Fibroblast of pulmonary artery (primary cell): ENCODE measurements at places on chromosomes 7 and 10.

- DNase-seq, result no peak
Observed at GRCh38 chr7:153061910-153062528, 302.5 kb downstream of the ACTR3B start.

- DNase-seq, result no peak
Observed at GRCh38 chr10:88490231-88490980, 92.7 kb downstream of the RNLS start.

GRCh38 chr10:108301002-108301401 lies 1136.5 kb upstream of the SORCS1 start:
- no peak for DNase-seq

DNA sequence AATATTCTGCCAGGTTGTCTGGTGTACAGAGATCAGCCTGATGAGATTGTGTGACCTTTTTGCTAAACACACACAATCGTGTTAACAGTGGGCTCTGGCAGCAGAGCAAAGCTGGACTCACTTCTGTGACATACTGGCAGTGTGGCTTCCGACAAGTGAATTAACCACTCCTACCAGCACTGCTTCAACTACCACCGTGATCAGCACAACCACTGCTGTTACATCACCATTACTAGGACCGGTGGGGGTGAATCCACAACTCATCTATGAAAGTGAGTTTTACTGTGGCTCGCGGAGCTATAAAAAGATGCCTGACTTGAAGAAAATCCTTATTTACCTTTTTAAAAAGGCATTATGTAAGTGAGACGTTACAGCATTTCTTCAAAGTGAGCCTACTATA lies 135.6 kb downstream of the WDR37 start:
- DNase-seq, result no peak

GRCh38 chr7:143299346-143299745 lies 11.2 kb downstream of the CASP2 start:
- DNase-seq, result no peak

DNA sequence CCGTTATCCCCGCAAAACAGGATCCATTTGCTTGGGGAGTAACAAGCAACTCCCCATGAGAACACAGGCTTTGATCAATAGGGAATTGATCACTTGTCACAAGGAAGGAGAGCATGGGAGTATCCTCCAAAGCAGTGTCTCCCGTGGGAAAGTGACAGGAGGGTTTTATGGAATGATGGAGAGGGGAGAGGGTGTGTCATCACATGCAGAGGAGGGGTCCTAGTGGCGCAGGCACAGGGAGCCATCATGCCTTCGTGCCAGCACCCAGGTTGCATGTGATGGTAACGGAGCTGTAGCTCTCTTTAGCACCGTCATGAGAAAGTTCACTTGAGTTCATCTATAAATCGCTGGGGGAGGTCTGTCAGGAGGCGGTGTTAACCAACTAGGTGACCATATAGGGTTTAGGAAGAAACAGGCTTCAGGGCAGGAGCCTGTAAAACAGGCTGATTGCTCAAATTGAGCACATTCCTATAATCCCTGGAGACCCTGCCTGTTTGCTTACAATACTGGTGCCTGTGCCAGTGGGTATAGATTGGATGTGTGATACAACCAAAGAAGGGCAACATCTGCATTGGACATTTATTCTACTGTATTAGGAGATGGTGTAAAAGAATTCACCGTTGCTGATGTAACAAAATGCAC lies 428.5 kb downstream of the GALNT17 start:
- DNase-seq, result no peak

DNA sequence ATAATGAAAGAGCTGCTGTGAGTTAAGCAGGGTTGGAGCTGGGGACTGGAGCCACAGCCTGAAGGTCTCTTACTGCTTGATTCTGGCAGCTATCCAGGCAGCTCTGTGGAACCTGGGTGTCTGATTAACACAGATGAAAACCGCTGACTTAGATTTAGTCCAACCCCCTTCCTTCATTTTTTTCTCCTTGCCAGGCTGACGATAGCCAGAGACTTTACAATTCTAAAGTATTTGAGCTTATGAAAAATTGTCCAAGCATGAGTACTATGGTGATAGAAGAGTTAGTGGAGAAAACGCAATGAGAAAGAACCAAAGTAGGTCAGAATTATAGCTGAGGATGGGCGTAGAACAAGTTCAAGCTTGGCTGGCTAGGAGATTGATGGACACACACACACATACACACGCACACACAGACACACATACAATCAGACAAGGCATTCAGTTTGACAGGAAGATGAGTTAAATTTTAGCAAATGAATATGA lies 13.5 kb upstream of the GPR85 start:
- DNase-seq, result peak; percentile 65

GRCh38 chr7:132750096-132750495 lies 173.8 kb upstream of the PLXNA4 start:
- DNase-seq, result no peak

DNA sequence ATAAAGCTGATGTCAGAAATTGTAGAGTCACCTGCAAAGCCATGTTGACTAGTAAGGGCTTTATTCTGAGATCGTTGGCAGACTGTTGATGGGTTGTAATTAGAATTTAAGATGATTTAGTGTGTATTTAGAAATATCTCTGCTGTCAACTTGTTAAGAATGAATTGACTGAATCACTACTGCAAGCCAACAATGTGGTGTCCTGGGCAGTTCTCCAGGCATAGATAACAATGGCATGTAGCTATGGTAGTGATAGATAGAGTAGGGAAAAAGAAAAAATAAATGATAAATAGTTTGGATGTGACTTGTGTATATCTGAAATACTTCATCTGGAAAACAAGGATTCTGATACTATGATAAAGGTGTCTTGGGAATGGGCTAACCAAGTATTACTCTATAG lies 640.2 kb downstream of the ARL4A start:
- DNase-seq, result peak; percentile 47

DNA sequence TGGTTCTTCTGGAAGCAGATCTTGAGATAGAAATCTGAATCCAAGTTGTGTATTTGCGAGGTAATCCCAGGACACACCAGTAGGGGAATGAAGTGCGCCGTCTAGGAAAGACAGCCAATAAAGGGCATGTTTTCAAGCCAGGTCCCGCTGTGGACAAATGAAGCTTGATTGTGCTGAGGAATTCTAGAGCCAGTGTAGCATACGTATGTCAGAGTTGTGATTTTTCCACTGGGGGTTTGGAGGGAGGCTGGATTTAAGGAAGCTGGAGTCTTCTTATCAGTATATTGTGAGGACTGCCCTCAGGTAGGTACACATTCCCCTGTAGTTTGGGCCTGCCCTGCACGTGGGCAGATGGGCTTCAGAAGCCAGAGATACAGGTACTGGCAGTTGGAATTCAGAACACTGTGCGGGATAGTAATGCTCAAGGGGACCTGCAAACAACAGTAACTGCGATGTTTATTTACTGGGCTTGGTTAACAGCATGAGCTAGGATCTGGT lies 50.9 kb downstream of the GALNT11 start:
- peak; percentile 16 for DNase-seq

- no peak for DNase-seq
Observed at GRCh38 chr10:108421266-108421665, 1256.8 kb upstream of the SORCS1 start.

GRCh38 chr10:3787816-3788215 lies 2.8 kb upstream of the KLF6 start:
- DNase-seq, result no peak

GRCh38 chr7:78326189-78326588 lies 527.6 kb downstream of the PHTF2 start:
- DNase-seq, result peak; percentile 1

DNA sequence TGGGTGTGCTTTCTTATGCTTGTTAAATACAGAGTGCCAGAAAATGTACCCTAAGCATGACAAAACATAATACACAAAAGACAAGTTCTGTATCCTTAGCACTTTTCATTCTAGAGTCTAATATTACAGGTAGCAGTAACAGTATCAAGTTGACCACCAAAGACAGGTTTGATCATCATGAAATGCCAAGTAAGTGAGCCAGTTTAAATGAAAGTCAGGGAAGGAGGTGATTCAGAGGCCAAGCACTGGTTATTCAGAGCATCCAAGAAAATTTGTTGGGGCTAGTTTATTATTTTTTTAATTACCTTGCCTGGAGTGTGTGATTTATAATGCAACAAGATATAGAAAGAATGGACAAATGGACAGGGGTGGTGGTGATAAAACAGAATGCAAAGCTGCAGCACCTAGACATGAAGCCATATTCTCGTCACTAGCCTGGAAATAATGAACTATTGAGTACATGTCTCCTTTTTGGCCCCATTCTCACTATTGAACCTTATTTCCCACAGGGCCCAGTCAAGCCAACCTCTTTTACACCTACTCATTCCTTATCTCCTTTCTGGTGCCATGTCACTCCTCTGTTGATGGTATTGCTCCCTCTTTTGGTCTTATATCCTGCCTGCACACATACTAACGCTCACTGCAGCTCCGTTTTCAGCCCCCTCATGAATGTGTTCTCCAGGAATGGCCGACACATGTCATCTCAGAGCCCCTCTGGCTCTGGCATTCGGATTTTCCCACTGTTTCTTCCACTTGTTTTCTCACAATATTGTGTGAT lies 78.6 kb upstream of the GLCCI1 start:
- no peak for DNase-seq

DNA sequence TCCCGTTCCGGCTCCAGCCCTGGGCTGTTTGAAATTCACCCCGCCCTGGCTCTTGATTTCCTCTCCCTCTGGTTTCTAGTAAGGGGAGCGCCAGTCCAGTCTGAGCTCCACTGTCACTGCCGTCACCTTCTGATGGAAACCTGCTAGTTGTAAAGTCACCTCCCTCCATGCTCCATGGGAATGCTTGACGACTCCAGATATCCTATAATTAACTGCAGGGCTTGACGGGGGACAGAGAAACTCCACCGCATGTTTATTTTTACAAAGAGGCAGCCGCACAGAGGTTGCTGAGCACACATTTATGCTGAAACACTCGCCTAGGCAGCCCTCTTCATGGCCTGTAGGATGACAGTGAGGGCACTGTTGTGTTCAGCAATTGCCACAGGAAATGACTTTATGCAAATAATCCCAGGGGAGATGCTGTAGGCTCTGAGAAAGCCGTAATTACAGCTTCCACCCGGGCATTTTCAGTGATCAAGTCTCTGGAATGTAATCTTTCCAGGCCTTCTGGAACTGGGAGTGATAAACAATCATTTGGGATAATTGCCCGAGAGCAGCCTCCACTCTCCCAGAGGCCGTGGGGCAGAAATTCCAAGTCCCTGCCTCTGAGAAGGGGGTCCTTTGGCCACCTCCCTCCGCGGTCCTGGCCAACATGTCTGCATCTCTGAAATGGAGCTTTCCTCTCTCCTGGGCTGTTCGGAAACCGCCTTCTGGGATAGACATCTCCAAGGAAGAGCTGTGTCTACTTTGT lies 300.5 kb downstream of the KLF6 start:
- peak; percentile 44 for DNase-seq

GRCh38 chr7:131969560-131969959 lies 413.1 kb upstream of the PODXL start:
- DNase-seq, result no peak

DNA sequence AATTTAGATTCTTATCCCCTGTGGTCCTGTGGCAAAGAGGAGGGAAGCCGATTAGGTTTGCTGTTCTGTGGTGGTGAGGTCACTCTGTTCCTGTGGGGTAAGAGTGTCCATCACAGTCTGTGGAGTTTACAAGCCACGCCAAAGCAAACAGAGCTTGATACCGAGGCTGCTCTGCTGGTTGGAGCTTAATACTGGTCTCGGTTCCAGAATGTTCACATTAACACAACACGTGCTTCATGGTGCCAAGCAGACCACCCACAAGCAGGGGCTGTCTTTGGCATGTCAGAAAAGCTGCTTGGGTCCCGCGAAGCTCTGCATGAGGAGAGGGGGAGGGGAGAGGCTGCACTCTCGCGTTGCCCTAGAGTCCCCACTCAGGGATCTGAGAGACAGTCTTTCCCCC lies 47.5 kb downstream of the DNAJB6 start:
- DNase-seq, result no peak

GRCh38 chr7:73941836-73942551 lies 81.0 kb downstream of the TMEM270 start:
- peak; percentile 86 for DNase-seq

DNA sequence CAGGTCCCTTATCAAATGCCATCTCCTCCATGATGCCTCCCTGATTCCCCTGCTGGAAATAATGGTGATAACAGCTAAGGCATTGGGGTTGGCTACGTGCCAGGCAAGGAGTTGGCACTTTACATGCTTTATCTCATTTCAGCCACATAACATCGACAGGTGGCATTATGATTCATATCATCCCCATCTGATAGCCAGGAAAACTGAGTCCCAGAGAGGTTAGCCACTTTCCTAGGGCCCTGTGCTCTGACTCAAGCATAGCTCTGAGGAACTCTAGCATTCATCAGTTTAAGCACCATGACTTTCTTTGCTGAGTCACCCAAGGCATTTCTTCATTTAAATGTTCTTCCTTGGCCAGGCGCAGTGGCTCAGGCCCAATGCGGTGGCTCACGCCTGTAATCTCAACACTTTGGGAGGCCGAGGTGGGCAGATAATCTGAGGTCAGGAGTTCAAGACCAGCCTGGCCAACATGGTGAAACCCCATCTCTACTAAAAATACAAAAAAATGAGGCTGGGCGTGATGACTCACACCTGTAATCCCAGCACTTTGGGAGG lies 6.6 kb downstream of the LEP start:
- DNase-seq, result peak; percentile 29

DNA sequence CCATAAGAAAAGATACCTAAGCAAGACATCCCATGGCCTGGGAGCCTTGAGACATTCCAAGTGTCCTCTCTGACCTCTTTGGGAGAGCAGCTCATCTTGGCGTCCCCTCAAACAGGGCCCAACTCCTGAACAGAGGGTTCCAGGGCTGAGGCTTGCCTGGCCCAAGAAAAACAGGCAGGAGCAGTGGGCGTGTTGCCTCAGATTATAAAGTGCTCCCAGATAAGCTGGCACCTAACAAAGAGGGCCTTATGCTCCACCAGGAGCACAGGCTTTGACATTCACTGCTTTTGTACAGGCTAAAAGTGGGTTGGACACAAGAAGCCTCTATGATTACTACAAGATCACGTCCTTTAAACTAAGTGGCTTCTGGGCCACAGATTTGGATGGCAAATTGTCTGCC lies 193.1 kb downstream of the FGFR2 start:
- DNase-seq, result no peak

GRCh38 chr7:8094164-8095140 lies 125.9 kb downstream of the GLCCI1 start:
- no peak for DNase-seq

- DNase-seq, result no peak
Observed at GRCh38 chr7:31974351-31974750, 95.9 kb downstream of the PDE1C start.

- peak; percentile 7 for DNase-seq
Observed at GRCh38 chr7:69429911-69430383, 168.3 kb upstream of the AUTS2 start.
